Transverse colon (tissue), 4 donors: ENCODE measurements at places on chromosomes 7 and 10. TPM values are rescaled to one million over a fixed set of nuclear protein-coding genes. Genes with fewer than 3 reads are reported as not detected.

TBX20 gene
- total RNA-seq = not detected

FOXP2 gene
- total RNA-seq = 102 TPM

MYO1G gene
- total RNA-seq = 4.6 TPM

MRLN gene
- not detected for total RNA-seq

KCTD7 gene
- 5.2 TPM for total RNA-seq

VDAC2 gene
- total RNA-seq = 129 TPM

MOSPD3 gene
- 16.5 TPM for total RNA-seq

BMPR1A gene
- 29.3 TPM for total RNA-seq

CPEB3 gene
- total RNA-seq = 14.0 TPM

CTBP2 gene
- 97.8 TPM for total RNA-seq

NPY gene
- not detected for total RNA-seq

NUTM2D gene
- total RNA-seq = 49.0 TPM

ZNF804B gene
- total RNA-seq = not detected

RBP3 gene
- not detected for total RNA-seq

PNLIP gene
- not detected for total RNA-seq

ITGB8 gene
- total RNA-seq = 8.2 TPM

FFAR4 gene
- 10.9 TPM for total RNA-seq

SVOPL gene
- total RNA-seq = 4.6 TPM

EGFR gene
- 72.6 TPM for total RNA-seq

CH25H gene
- not detected for total RNA-seq

NOS3 gene
- total RNA-seq = 3.5 TPM

EPO gene
- total RNA-seq = not detected

GCK gene
- 0.16 TPM for total RNA-seq

SPDYE8 gene
- not detected for total RNA-seq

EGR2 gene
- 0.82 TPM for total RNA-seq

CDH23 gene
- total RNA-seq = 3.5 TPM

TRIM24 gene
- total RNA-seq = 12.1 TPM

ETV1 gene
- total RNA-seq = 3.0 TPM

TACR2 gene
- 18.9 TPM for total RNA-seq

PSMA2 gene
- total RNA-seq = 15.3 TPM

TWIST1 gene
- 0.41 TPM for total RNA-seq

CYP26C1 gene
- total RNA-seq = not detected

SPDYE1 gene
- total RNA-seq = not detected

NUTM2A gene
- 3.0 TPM for total RNA-seq

LIPF gene
- total RNA-seq = not detected

PBLD gene
- total RNA-seq = 130 TPM

EIF5AL1 gene
- not detected for total RNA-seq

PLEKHS1 gene
- 10.1 TPM for total RNA-seq

FRAT2 gene
- total RNA-seq = 62.7 TPM

SLIT1 gene
- 1.9 TPM for total RNA-seq

KIAA1217 gene
- 79.2 TPM for total RNA-seq

HOXA5 gene
- 32.4 TPM for total RNA-seq

HACD1 gene
- 16.5 TPM for total RNA-seq

HOXA13 gene
- total RNA-seq = 22.5 TPM

CASD1 gene
- 73.7 TPM for total RNA-seq

PRKCQ gene
- total RNA-seq = 0.96 TPM

C7orf57 gene
- not detected for total RNA-seq

ADGRA1 gene
- total RNA-seq = not detected

COMMD3 gene
- total RNA-seq = 3.0 TPM

UCN3 gene
- not detected for total RNA-seq

TFPI2 gene
- total RNA-seq = 0.79 TPM

MICALL2 gene
- total RNA-seq = 181 TPM

STEAP2 gene
- total RNA-seq = 42.9 TPM

PIK3CG gene
- total RNA-seq = 13.1 TPM
